Stimulated activated CD4-positive, alpha-beta T cell treated with anti-CD3 and anti-CD28 coated beads, Interleukin-1b, Interleukin-23, amount 100 ng/mL, for 48 hours (primary cell): ENCODE measurements at places on chromosomes 2 and 18.

DNA sequence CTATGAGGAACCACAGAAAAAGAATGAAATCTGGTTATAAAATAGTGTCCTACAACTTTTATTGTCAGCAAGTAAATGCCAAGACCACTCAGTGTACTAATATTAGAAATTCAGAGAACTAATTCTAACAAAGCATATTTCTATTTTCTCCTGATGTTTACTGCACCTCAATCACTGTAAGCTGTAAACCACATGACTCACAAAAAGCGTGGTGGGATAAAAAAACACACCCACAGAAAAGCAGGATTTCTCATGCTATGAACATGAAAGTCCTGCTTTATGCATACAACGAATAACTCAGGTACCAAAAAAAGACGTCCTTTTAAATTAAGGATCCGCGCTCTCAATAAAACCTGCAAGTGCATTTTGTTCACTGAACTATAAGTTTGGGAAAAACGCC is 797 bp downstream of the TXNL4A start:
- no peak for DNase-seq

DNA sequence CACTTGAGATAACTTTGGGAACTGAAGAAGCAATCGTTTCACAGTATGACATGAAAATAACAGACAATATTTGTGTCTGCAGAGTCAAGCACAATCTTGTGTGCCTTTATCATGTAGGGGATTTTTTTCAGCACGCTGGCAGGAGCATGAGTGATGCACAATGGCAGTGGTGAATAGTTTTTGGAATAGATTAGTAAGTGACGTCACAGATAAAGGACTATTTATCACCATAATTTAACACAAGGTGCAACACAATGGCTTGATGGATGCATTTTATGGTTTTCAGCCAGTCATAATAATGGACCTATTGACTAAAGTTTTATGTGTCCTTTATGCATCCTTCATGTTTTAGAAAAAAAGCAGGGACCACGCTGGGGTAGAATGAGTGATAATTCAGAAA is 559.8 kb upstream of the FANCL start:
- DNase-seq, result no peak

- no peak for DNase-seq
These were observed 123.9 kb downstream of the ACKR3 start for GRCh38 chr2:236693531-236693930.

GRCh38 chr18:49994410-49994809 is 181.1 kb upstream of the ACAA2 start:
- no peak for DNase-seq

DNA sequence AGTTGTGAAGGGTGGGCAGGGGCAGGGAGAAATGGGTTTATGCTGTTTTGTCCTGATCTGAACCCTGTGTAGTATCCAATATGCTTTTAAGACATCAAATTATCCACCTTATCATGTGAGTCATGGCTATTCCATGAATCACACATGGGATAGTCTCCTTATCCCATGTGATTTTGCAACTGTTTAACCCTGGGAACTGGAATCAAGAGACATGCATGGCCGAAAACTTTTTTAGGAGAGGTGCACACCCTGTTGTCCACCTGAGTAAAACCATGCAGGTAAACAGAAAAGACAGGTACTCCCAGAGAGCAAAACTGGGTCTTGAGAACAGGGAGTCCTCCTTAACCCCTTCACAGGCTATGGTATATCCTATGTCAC is 490.6 kb upstream of the HS6ST1 start:
- no peak for DNase-seq

- no peak for DNase-seq
These were observed 297.0 kb upstream of the NXPH2 start for GRCh38 chr2:139077099-139077737.

DNA sequence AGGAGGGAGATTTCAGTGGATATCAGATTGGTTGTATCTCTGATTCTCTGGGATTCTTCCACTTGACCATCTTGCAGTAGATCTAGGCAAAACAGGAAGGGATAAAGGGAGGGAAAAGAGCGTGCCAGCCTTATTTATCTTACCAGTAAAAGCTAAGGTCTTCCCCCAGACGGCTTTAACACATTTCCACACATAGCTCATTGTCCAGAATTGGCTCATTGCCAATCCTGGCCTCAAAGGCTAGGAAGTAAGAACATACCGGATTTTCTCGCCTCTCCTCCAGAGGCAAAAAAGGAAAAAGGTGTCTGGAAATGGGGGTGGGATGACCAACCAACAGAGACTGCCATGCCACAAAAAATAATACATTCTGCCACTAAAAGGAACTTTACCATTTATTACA is 411.6 kb upstream of the NRP2 start:
- no peak for DNase-seq

- no peak for DNase-seq
These were observed 6.9 kb downstream of the SCN7A start for GRCh38 chr2:166487171-166487570.

DNA sequence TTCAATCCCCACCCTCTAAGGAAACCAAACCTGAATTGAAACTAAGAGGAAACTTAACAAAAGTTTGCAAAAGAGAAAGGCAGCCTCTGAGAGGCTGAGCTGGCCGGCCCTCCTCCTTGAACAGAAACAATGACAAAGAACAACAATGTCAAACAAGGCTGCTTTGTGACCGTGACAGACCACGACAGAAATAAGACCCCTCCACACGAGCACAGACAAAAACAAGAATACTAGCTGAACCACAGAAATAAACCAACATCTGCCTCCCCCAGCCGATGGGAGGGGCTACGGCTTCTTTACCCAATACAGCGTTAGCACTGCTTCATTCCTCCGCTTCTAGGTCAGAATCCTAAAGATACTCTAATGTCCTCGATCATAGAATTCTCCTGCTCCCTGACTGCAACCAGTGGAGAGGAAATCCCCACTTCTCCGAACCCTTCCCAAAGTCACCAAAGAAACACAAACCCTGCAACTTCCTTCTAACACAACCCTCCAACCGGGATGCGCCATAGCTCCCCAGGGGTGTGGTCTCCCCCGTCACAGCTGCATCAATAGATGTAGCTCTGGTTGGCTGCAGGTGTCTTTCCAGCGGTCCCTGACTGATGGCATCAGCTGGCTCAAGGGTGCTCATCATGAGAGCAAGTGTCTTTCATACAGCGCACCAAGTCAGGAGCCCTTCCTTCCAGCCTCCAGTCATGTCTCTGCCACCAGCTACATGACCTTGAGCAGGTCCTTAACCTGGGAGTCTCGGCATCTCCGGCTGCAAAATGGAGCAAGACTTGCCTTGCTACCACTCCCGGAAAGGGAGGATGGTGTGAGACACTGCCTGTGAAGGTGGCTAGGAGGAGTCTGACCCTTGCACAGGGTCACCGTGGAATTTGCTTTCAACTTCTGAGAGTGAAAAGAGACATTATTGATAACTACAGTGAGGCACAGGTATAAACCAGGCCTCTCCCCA is 198.6 kb downstream of the HAUS1 start:
- DNase-seq, result no peak

- DNase-seq, result peak; percentile 67
These were observed 3.0 kb downstream of the HPCAL1 start for GRCh38 chr2:10305715-10306114.
